K562 (cell line): ENCODE measurements at places on chromosomes 4 and X. TPM values are rescaled to one million over a fixed set of nuclear protein-coding genes. Genes with fewer than 3 reads are reported as not detected.

Gene DSPP
- total RNA-seq = not detected in 2 replicates

Gene CENPE
- 36.7 and 38.8 TPM in 2 replicates for total RNA-seq

Gene ZNF81
- 6.8 and 7.4 TPM in 2 replicates for total RNA-seq

Gene GPR143
- total RNA-seq = not detected in 2 replicates

Gene ADD1
- total RNA-seq = 145 and 153 TPM in 2 replicates

Gene BMX
- 1.3 and 1.4 TPM in 2 replicates for total RNA-seq
